Glutamatergic neuron (in vitro differentiated cells): ENCODE measurements at places on chromosomes 2 and 18. TPM values are rescaled to one million over a fixed set of nuclear protein-coding genes. Genes with fewer than 3 reads are reported as not detected.

Gene HOXD3
- total RNA-seq, result not detected

GRCh38 chr18:79495591-79496071 is 99.9 kb downstream of the NFATC1 start:
- no peak overlapping the region for H3K27ac ChIP-seq
- H3K4me3 ChIP-seq, result no peak overlapping the region
- peaks cover 42% of the 10 kb centered on the region for H3K36me3 ChIP-seq
- peak; percentile 3 for DNase-seq
- H3K27me3 ChIP-seq, result peaks cover 6% of the 10 kb centered on the region

GRCh38 chr18:50638884-50639420 is 79.1 kb downstream of the MAPK4 start:
- H3K27ac ChIP-seq, result no peak overlapping the region
- H3K27me3 ChIP-seq, result no peaks in the 10 kb centered on the region
- peaks cover 11% of the 10 kb centered on the region for H3K4me1 ChIP-seq
- H3K36me3 ChIP-seq, result peaks cover 6% of the 10 kb centered on the region
- H3K4me3 ChIP-seq, result no peak overlapping the region

Gene CIB4
- total RNA-seq, result not detected

Gene NFATC1
- 5.3 TPM for total RNA-seq

DNA sequence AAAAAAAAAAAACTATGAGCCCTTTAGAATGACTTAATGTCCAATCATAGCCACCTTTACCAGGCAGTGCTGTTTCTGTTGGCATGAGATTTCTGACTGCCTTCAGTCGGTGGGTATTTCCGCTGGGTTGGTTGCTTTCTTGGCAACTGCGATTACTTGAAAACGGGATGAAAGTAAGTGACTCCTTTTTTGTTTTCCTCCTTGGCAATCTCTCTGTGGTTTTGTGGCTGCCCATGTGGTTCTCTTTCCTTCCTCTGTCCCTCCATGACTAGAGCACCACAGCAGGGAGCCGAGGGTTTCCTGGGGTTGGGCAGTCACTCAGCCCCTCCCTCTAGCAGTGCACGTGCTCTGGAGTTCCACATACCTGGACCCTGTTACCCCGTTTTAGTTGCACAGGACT is 112.1 kb downstream of the KLHL29 start:
- H3K27ac ChIP-seq, result no peak overlapping the region
- peaks cover 4% of the 10 kb centered on the region for H3K36me3 ChIP-seq
- H3K4me3 ChIP-seq, result no peak overlapping the region
- peaks cover 54% of the 10 kb centered on the region for H3K4me1 ChIP-seq

DNA sequence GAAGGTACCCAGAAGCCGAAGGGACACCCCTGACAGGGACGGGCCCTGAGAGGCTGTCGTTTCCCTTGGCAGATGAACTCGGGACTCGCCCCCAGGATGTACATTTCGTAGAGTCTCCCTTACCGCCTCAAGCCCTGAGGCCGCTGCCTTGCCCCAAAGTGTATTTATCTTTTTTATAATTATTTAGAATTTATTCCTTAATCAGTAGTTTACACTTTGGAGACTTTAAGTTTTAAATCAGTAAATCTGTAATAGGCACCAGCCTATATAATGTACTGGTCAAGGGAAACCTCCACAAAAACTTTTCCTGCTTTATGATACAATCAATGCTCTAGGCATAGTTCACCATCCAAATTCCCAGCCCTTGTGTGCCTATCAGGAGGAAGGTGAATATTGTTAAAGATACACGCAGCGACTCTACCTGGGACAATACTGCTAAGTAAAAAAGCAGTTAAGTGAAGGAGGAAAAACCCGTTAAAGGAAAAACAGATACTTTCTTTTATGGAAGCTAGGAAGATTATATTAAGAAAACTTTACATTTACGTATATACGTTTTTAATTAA is 848 bp downstream of the VRK2 start:
- DNase-seq, result no peak
- H3K27ac ChIP-seq, result no peak overlapping the region
- no peaks in the 10 kb centered on the region for H3K4me1 ChIP-seq
- peaks cover 2% of the 10 kb centered on the region for H3K27me3 ChIP-seq

DNA sequence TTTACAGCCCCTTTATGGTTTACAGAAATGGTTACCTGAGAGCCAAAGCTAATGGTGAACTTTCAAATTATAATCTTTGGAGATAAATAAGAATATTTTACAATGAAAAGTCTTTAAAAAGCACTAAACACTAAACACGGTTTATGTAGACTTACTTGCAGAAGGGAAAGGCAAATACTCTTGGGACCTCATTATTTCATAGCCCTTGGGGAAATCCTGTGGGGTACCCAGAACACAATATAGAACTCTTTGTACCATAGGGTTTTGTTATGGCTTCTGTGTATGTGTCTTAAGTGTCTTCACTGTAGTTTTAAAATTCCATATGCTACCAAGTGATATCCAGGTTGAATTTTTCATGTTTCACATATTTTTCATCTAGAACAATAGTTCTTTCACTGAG is 90.6 kb downstream of the KCNH7 start:
- H3K36me3 ChIP-seq, result no peaks in the 10 kb centered on the region
- DNase-seq, result no peak

- no peak for DNase-seq
- H3K27me3 ChIP-seq, result no peaks in the 10 kb centered on the region
- no peak overlapping the region for H3K4me3 ChIP-seq
- no peaks in the 10 kb centered on the region for H3K36me3 ChIP-seq
- no peaks in the 10 kb centered on the region for H3K4me1 ChIP-seq
- H3K27ac ChIP-seq, result no peak overlapping the region
Measured at GRCh38 chr2:18650221-18650620, 60.9 kb upstream of the NT5C1B start.

DNA sequence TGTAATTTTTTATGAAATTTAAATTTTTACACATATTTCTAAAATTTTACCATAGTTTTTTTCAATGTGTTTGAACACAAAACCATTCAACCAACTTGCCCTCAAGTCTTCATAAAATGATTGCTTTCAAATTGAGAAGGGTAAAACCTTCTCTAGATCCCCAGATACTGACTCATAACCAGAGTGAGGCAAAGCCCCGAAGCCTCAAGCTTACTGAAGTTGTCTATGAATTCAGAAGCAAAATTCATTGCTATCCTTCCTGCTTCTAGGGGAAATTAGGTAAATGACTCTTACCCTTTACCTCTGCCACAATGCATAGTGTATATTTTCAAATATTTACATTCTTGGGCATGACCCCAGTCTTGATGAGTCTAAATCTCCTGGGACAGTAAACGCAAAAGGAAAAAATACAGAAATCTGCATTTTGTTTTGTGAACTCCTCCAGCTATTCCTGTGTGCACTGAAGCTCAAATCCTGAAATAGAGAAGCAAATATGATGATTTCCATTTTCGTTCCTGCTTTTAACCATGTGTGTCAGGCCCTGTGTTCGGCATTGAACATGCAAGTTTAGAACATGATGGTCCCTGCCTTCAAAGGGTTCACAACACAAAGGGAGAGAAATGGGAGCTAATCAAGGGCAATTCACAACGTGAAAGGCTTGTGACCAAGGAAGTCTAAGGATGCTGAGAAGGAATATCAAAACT is 246.3 kb downstream of the SUCLG1 start:
- no peak overlapping the region for H3K27ac ChIP-seq
- no peak for DNase-seq
- no peaks in the 10 kb centered on the region for H3K36me3 ChIP-seq
- no peaks in the 10 kb centered on the region for H3K27me3 ChIP-seq
- H3K4me1 ChIP-seq, result peaks cover 2% of the 10 kb centered on the region

GRCh38 chr2:196821195-196821594 is 12.0 kb upstream of the C2orf66 start:
- H3K4me1 ChIP-seq, result no peaks in the 10 kb centered on the region
- no peak for DNase-seq
- H3K36me3 ChIP-seq, result peaks cover 22% of the 10 kb centered on the region
- H3K4me3 ChIP-seq, result no peak overlapping the region
- H3K27me3 ChIP-seq, result peaks cover 6% of the 10 kb centered on the region

Gene CYTIP
- total RNA-seq, result not detected

Gene KCNE4
- total RNA-seq, result not detected
